ENCODE measurements at places on chromosomes 2 and 18.

GRCh38 chr2:176283291-176284068, 14.2 kb downstream of the MTX2 start:
- no peak for DNase-seq

DNA sequence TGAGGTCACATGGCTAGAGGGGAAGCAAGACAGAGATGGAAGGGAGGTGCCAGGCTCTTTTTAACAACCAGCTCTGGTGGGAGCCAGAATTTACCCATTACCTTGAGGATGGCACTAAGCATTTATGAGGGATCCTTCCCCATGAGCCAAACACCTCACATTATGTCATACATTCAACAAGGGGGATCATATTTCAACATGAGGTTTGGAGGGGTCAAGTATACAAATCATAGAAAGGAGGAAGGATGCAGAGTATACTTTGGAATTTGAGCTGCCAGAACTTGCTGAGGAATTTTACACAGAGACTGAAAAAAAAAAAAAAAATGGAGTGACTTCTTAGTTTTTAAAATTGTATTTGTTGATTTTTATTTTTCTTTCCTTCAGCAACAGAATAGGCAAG, 891.4 kb downstream of the CCDC85A start:
- no peak for DNase-seq

- no peak for DNase-seq
These were observed 186.9 kb upstream of the PIEZO2 start for GRCh38 chr18:11336241-11336640.

DNA sequence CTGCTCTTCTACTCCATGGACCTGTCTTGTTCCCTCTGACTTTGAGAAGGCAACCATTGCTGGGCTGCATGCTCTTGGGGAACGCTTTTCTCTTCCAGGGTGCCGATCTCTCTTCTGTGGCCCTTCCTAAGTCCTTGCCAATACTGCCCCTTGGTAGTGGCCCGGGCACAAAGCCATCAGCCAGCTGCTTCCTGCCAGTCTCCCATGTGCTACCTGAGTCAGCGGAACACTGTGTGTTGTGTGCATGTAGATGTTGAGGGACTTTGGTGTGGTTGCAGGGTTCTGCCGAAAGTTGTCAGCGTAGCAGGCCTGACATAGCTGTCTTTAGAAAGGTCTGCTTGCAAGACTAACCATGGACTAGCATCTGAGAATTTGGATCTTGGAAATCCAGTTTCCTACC, 35.4 kb downstream of the MGAT5 start:
- DNase-seq = no peak

DNA sequence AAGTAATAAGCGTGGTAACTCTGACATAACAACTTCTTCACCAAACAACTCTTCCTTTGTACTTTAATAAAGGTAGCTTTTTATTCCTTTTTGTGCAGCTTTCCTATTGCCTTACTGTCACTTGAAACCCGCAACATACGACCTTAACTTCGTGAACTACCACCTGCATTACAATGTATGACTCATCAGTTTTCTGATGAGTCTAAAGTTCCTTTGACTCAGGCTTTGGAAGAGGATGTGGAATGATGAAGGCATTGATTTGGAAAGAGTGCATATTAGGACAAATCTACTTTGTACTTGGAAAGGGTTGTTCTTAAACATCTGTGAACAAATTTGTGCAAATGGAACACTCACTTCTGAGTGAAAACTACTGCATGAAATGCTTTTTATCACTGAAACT, 1012.1 kb downstream of the TMEM182 start:
- no peak for DNase-seq

DNA sequence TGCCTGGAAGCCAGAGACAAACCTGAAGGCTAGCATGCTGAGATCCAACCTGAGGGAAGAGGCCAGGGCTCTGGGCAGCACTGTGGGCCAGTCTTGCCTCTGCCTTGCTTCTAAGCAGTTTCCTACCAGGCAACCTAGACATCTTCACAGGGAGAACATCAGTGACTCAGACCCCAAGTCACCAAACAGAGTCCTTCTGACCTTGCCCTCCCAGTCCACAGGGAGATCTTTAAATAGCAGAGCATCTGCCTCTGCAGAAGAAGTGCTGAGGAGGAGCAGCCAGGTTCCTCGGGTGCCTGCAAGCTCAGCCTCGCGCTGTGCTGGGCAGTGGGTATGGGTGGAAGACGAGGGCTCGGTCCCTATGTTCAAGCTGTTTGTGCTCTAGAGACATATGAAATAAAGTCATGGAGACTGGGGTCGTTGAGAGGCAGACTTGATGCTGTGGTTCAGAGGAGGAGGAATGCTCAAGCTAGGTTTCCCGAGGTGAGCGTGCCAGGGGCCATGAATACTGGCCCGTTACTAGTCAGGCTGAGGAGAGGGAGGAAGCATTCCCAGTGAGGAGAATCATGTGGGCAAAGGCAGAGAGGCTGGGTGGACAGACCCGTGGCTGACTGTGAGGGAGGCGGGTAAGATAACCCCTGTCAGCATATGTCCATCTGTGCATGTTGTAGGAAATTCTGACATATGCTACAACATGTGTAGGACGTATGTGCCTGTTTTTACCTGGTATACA, 66.5 kb downstream of the BOLA3 start:
- DNase-seq = no peak
